ENCODE measurements at places on chromosomes 2 and 18.

- DNase-seq = no peak
Observed at GRCh38 chr2:193270816-193271215, 1076.1 kb upstream of the TMEFF2 start.

- no peak for DNase-seq
Observed at GRCh38 chr2:188824125-188824524, 150.0 kb upstream of the COL3A1 start.

DNA sequence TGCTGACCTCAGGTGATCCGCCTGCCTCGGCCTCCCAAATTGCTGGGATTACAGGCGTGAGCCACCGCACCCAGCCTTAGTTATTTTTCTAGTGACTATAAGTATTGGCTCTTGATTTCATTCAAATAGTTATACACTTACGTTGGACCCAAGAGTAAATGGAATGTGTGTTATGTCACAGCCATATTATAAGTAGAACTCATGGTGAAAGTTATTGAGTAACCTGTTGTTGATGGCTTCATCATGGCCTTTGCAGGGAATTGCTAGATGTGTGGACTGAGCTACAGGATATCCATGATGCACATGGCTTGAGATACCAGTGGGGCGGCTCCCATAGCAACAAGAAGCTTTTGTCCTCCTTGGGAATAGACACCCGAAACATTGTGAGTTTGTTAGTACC, 44.7 kb downstream of the AFTPH start:
- no peak for DNase-seq

DNA sequence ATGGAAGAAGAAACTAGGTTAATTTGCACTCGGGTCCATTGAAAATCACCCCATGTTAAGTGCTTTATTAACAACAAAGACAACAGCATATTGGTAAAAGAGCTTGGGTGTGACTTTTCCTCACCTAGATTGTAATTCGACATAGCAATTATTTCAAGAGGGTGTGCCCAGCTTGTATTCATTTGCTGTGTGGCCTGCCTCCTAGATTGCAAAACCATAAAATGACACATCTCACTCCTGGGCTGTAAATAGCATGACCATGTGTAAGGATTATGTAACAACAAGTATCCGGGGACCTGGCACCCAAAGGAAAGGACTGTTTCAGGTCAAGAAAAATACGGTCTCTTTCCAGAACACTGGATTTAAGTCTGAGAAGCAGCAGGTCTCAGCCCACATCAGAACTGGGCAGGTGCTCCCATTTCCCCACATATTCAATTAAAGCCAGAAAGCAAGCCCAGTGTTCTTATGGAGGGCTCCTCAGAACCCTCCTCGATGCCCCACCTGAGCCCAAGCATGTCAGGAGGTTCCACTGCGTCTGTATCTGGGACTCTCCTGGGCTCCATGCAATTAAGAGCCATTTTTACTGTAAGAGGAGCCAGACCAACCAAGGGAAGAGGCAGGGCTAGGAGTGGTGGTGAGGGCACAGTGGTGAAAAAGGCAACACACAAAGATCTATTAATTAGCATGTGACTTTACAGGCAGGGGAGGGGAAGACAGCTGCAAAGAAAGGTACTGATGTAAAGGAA, 39.2 kb downstream of the MREG start:
- DNase-seq = no peak

DNA sequence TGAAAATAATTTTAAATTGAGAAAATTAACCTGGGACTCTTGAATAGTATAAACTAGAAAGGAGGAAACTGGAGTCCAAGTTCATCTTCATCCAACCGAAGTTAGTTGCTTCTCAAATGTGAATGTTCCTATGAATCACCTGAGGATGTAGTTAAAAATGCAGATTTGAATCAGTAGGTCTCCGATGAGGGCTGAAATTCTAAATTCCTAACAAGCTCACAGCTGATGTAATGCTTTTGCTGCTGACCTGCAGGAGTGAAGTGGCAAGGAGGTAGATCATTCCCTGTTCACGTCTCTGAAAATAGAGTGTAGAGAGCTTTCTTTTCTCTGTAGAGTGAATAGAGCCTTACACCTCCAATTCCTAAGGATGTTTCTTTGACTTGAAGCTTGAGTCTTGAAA, 685.5 kb downstream of the CPS1 start:
- no peak for DNase-seq

DNA sequence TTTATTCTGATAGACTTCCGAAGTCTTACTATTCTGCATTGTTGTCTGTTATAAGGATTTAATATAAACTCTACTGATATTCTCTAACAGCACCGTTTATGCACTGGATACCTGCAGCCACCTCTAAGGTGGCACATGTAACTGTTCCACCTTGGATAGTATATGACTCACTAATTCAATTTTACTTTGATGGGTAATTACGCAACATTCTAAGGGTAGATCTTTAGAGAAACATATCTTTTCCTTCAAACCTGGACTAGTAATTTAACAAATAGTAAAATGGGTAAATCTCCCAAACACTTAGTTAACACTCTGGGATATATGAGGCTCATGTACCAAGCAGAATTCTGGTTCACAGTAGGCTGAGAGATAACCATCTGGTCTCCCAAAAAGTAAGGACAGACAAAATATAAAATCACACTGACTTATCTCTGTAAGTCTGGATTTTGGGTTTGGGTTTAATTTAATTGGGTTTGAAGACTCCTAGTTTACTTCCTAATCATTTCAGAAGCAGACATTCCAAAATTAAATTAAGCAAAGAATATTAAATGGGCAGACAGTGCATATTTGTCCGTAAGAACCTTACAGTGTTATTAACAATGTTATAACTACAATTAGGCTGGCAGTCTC, 414.8 kb downstream of the TGIF1 start:
- no peak for DNase-seq

GRCh38 chr2:10584242-10584753, 105.5 kb downstream of the NOL10 start:
- DNase-seq = no peak

DNA sequence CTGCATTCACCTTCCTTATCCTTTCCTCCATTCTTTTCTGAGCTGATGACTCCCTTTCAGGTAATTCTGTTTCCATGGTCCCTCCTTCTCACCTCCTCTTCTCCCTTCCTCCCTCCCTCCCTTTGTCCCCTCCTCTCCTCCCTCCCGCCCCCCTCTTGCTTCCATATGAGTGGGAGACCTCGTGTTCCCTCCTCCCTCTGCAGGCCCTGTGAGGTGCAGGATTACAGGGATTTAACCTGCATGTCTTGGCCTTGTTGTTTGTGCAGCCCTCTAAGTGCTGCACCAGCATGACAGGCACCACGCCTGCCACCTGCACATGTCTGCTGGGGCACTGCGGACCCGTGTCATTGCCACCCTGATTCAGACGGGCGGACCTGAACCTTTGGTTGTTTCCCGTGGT, 103.1 kb downstream of the SNTG2 start:
- no peak for DNase-seq

- no peak for DNase-seq
Observed at GRCh38 chr2:108625186-108625827, 91.0 kb downstream of the LIMS1 start.

- no peak for DNase-seq
Observed at GRCh38 chr2:126874961-126875360, 23.7 kb upstream of the TEX51 start.

DNA sequence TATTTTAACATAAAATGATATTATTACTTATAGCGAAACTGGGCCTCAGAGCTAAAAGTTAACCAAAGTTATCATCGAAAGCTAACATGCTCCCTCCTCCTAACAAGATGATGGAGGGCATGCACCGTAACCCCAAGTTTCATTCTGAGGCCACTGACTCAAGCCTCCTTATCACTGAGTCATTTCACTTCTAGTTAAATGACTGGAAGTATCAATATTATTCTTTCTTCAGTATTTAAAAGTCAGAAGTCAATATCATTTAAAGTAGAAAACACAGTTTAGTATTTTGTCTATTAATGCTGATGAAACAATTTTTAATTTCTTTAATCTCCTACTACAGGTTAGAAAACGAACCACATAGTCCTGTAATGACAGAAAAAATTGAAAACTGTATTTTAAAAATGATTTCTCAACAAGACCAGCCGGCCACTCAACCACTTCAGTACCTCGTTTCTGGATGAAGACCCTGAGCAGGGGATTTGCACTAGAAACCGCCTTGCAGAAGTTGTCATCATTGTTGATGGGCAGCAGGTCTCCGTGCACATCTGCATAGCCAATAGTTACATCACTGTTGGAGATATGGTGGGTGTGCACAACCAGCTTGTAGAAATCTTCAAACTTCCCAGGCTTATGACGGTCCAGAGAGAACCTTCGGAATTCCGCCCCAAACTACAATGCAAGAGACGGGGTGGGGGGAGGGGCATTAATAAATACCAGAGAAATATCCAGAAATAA, 44.9 kb downstream of the PARD6G start:
- no peak for DNase-seq

GRCh38 chr2:34731292-34731691, 1132.2 kb upstream of the FAM98A start:
- DNase-seq = no peak

DNA sequence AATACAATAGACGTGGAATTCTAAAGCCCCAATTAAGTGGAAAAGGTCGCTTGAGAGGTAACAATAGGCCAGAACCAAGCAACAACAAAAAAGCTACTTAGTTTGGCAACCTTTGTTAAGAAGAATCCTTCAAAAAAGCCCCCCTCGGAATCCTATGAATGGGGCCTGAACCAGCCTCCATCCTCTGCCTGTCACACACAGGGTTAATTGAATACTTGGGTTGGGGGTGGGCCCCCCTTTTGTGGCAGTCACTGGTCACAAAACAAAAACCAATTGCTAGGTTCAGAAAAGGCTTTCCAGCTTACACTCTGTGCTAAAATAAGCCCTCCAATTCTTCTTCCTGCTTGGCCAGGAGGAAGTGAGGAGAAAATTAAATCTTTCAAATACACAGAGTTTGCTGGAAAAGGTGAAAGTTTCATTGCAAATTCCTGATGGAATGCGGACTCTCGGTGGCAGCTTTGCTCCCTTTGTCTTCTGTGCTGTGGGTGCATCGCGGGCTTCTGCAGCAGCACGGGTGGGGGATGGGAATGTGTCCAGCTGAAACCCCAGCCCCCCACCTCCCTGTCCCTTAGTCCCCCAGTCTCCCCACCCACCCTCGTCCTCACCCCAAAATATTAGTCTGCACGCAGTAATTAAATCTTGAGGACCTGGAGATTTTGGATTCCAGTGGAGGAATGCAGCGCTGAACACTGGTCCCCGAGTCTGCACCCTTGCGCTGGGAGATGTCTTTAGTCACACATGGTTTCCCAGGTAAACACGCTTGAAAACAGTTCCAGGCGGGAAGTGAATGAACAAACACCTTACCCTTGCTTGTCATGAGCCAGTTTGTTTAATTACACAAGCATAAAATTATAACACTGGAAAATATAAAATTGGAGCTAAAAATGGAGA, 254.3 kb downstream of the SOX11 start:
- DNase-seq = no peak

- DNase-seq = no peak
Observed at GRCh38 chr2:124437811-124438210, 412.7 kb downstream of the CNTNAP5 start.

DNA sequence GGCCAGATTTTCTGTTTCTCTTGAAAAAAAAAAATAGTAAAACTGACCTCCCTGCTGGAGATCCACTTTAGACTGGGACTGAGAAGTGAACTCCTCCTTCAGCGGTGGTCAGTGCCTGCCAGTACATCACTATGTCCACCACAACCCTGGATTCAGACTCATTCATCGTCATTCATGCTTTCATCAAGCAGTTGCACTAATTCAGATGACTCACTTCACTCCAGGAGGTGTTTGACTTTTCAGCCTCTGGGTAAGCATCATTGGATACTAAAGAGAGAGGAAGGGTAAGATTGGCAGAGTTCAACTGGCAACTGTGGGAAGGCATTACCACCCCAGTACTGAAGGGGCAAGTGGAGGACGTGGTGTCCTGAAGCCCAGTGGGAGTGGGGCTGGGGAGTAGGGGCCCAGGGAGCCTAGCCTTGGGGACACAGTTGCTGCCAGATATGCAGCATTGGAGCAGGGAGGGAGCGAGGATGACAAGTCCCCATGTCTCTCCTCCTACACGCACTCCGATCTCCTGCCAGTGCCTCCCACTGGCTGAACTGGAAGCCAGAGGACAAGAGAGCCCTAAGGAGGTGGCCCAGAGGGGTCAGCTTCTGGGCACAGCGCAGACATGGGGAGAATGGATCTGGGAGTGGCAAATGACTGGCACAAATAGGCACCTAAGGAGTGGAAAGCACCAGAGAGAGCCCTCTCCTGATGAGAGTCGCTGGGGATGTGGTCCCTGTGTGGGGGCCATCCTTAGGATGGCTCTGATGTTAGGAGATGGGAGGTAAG, 111.1 kb downstream of the TGFA start:
- DNase-seq = no peak

Data from activated CD8-positive, alpha-beta memory T cell treated with anti-CD3 and anti-CD28 coated beads, Interleukin-2, amount 50 U/mL, for 4 hours (primary cell).